Peyer's patch (tissue), 4 donors: ENCODE measurements at places on chromosomes 12 and 14. TPM values are rescaled to one million over a fixed set of nuclear protein-coding genes. Genes with fewer than 3 reads are reported as not detected.

DNA sequence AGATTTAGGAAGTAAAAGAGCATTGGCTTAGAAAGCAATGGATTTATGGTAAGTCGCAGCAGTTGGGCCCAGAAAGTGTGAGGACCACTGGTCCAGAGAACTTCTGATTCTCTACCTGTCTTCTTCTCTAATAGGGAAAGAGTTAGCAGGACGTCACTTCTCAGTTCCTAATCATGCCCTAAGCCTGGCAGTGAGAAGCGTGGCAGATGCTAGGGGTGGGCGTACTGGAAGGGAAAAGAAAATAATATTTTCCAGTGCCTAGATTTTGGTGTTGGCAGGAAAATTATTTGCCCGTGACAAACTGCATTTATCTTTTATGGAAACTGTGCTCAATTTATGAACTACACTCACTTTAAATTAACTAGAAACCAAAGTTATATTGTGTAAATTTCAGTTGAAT is 212.3 kb downstream of the PPFIA2 start:
- DNase-seq = no peak

- DNase-seq = no peak
These were observed 6.3 kb upstream of the PZP start for GRCh38 chr12:9214534-9214933.

DNA sequence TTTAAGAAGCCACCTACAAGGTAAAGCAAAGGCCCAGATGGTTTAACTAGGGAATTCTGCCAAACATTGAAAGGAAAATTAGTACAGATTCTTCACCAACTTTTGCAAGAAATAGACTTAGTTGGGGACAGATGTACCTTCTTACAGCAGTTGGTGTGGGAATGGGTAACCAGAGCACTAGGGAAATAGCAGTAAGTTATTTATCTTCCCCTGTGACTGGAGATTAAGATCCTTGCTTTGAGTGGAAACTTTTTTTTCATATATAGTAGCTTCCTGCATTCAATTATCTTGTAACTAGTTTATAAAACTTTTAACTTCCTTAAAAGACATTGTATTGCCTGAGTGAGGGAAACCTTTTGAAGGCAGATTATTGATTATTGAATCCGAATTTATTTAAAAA is 44.2 kb downstream of the ARID2 start:
- no peak for DNase-seq

- DNase-seq = no peak
These were observed 835.4 kb upstream of the TMEM132C start for GRCh38 chr12:127431594-127431993.

- DNase-seq = no peak
These were observed 77.7 kb downstream of the ARF6 start for GRCh38 chr14:49970474-49971147.

DNA sequence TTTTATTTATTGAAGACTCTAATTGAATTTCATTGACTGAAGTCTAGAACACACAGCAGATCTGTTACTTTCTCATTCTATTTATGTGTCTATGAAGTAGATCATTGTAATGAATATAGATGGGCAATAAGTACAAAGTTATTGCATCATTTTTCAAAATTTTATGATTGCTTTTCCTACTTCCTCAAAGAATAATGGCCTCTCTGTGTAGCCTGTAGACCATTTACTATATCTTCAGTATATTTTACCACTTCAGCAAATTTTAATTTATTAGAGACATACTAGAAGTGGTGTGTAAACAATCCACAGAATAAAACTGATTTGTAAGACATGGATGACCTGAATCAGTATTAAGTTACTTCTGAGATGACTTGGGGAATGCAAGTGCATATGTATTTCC is 291.7 kb upstream of the FAR2 start:
- DNase-seq = no peak

DNA sequence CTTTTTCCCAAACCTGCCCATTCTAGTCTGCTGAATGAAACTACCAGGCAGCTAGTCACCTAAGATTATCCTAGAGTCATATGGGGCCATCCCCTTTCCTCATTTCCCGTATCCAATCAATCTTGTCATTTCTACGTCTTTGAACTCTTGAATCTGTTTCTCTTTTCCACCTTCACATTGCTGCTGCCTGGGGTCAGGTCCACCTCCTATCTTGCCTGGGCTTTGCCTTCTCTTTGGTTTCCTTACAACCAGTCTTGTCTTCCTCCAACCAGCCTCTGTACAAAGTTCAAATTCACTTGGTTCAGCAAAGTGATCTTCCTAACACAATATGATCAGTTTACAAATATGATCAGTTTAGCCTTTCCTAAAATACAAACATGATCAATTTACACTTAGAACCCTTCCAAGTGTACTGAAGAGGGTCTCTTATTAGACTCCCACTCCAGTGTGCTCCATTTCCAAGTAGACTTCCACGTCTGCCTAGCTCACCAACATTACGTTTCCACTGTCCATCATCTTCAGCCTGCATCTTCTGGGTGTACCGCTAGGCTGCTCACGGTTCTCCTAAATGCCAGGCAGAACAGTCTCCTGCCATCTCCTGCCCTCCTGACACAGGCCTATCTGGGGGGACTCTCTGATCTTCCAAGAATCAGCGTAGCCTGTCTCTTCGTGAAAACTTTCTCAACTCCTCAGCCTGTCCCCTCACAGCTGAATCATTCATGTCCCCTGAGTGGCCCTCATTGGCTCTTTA is 4.1 kb upstream of the ACVR1B start:
- DNase-seq = no peak

- peak; percentile 56 for DNase-seq
These were observed 9.4 kb upstream of the WNT5B start for GRCh38 chr12:1619587-1619986.

GRCh38 chr12:68158432-68158831 is 1.1 kb downstream of the IFNG start:
- no peak for DNase-seq

GRCh38 chr12:106311139-106311538 is 8.6 kb downstream of the TCP11L2 start:
- no peak for DNase-seq

DNA sequence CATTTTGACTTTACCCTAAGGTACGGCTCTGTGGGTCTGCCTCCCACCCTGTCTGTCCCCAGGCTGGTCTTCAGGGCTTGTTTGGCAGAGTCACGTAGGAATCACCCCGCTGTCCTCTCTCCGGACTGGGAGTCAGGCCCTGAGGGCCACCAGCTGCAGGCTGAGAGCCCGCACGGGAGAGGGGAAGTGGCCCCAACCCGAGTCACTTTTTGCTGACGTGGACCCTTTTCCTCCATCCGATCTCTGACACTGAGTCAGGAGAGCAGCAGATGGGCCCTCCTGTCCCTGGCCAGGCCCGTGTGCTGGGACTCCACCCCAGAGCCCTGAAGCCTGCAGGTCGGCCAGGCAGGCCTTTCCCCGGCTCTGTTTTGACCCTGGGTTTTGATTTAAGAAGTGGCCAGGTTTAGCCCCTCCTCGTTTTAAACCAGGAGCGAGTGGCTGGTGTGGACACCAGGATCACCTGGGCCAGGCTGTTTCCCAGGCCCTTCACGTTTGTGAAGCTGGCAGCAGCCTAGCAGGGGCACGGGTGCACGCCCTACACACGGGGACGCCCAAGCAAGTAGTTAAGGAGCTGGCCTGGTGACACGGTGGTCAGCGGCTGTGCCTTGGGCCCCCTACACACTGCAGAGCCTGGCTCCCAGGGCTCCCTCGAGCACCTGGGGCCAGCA is 12.5 kb upstream of the TEX22 start:
- DNase-seq = no peak

KRT83 gene
- total RNA-seq = not detected

DNA sequence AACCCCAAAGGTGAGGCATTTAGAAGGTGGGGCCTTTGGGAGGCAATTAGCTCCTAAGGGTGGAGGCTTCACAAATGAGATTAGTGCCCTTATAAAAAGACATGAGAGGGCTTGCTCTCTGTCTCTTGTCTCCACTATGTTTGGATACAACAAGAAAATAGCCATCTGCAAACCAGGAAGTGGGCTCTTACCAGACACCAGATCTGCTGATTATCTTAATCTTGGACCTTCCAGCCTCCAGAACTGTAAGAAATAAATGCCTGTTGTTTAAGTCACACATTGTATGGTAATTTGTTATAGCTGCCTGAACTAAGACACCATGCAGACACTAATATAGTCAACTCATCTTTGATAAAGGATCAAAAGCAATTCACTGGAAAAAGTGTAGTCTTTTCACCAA is 34.4 kb downstream of the TMEM116 start:
- no peak for DNase-seq

DNA sequence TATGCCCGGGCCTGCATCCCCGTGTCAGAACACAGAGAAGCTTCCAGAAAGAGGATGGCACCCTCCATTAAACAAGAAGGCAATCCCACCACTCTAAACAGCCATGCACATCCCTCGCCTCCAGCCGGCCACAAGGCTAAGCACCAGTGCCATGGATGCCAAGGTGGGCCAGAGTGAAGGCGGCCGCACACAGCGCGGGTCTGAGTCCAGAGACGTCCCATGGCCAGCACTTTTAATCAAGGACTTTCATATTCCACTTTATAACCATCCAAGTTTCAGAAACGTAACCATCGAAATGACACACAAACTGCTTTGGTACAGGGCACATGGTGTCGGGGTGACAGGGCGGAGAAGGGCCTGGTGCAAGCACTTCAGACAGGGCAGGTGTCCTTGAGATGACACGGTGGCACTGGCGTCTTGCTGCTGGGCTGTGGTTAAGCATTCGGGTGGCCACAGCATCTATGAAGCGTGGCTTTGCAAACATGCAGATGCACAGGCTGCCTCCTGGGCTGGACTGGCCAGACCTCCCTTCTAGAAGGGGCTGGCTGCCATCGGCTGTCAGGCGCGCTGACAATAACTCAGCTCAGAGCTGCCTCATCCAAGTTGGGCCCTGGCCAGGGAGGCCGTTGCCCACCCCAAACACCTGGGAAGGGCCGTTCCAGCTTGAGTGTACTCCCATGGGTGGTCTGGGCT is 117.2 kb downstream of the RFLNA start:
- no peak for DNase-seq

- no peak for DNase-seq
These were observed 507.4 kb upstream of the TBX3 start for GRCh38 chr12:115191342-115191741.

KLRK1 gene
- total RNA-seq = 3.3 TPM

GRCh38 chr12:108523365-108523764 is 8.3 kb downstream of the FICD start:
- DNase-seq = no peak

- no peak for DNase-seq
These were observed 55.8 kb downstream of the CCDC85C start for GRCh38 chr14:99548255-99548654.

GRCh38 chr14:105283028-105283427 is 17.8 kb downstream of the BRF1 start:
- no peak for DNase-seq

DNA sequence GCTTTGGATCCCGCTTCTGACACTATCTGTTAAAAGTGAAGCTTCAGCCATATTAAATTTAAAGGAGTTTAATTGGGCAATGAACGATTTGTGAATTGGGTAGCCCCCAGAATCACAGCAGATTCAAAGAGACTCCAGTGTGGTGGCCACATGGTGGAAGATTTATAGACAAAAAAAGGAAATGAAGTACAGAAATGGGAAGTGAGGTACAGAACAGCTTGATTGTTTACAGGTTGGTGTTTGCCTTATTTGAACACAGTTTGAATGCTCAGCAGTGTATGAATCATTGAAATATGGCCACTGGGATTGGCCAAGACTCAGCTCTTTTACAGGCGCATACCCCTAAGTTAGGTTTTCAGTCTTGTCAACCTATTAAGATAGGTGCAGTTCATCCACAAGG is 21.9 kb downstream of the CCDC91 start:
- no peak for DNase-seq
